ENCODE measurements at places on chromosomes 4 and X.

DNA sequence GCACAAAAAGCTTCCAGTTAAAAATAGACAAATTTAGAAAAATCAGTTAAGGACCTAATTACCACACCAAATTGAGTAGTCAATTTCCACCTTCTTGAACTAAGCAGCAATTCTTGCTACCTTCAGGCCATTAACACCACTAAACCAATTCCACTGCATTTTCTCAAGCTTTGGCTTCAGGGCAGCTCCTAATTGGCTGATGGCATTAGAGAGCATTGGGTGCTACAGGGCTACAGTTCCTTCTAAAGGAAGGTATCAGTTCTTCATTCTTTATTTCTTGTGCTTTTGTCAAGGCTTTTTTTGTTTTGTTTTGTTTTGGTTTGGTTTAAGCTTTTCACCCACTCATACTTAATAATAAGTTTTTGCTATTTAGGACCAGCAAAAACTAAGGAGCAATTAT lies 90.2 kb upstream of the FAM241A start:
- no peak for DNase-seq

GRCh38 chrX:71541210-71542022 lies 8.5 kb downstream of the OGT start:
- peak; percentile 77 for DNase-seq

- DNase-seq: no peak
These were observed 71.4 kb upstream of the DCAF12L2 start for GRCh38 chrX:126237524-126237923.

DNA sequence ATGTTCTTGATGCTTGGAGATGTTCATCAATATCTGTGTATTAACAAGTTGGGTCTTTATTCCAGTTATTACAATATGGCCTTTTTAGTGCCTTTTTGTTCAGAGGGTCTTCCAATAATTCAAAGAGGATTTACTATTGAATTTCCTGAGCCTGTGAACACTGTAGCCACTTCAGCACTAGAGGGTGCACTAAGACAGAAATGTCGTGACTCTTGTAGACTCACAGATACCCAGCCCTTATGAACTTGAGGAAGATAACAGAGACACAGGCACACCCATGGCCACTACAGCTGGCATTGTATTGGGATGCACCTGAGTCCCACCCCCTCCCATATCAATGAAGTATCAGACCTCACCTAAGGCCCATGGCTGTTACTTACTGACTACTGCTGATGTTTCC lies 54.4 kb upstream of the ACTRT1 start:
- DNase-seq: no peak

GRCh38 chr4:48203819-48204218 lies 65.8 kb downstream of the TEC start:
- DNase-seq: no peak

GRCh38 chr4:100149190-100149589 lies 41.1 kb downstream of the DDIT4L start:
- no peak for DNase-seq

DNA sequence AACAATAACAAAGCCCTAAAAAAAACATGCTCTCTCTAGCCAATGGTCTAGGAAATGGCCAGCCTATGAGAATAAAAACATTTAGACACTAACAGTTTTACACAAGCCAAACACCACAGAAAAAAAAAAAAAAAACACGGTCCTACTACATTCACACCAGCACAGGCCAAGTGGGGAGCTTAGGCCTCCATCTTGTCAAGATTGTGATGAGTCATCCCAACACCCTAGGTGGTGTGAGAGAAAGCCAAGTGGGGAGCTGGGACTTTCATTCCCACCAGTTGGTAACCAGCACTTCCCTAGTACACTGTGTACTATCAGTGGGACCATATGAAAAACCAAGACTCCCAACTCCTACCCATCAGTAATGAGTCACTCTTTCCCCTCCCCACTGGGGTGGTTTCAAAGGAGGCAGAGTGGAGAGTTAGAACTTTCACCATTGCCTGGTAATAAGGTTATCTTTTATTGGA lies 95.6 kb downstream of the ADAMTS3 start:
- DNase-seq: no peak

- no peak for DNase-seq
These were observed 38.7 kb downstream of the NLGN3 start for GRCh38 chrX:71183341-71183740.

DNA sequence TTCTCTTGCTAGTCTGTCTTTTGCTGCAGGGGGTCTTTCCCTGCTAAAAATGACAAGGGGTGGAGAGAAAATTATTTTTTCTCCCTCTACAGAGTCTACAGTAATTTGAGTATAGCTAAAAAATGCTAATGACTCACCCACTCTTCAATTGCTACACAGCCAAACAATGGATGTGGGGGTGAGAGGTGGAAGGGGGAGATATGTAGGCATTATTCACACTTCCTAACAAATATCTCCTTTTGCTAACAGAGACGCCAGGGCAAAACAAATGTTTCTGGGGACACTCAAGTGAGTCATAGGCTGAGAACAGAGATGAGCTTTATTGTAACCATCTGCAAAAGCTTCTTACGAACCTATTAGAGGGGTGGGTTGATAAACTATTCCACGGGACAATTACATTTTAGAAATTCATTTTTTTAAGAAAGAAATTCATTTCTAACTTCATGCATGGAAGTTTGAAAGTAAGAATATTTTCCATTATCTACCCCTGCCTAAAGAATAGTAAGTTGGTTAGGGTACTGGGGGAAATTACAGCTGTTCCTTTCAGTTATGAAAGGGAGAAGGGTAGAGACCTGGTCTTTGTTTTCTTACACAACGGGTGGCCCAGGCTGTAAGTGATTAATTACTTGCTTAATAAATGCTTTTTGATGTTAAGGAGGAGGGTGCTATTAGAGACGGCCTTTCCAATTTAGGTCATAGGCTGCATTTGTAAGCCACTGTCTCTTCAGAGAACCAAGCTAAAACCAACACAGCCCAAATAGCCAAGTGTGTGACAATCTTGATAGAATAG lies 12.8 kb downstream of the SCD5 start:
- peak; percentile 90 for DNase-seq

DNA sequence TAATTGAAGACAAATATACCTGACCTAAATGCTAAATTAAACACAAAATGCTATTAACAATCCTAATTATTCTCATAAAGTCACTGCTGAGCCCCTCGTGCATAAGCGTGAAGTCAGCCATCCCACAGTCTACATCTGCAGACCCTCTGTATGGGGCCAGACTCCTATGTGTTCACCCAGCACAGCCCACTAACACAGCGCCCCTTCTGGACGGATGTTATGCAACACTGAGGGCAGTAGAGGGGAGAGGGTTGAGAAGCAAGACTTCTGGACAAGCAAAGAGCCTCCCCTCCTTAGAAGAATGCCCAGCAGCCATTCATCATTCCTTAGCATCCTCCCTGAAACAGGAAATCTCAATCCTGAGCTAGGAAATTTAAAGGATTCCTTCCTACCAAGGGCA lies 7.9 kb downstream of the TRPC3 start:
- no peak for DNase-seq

DNA sequence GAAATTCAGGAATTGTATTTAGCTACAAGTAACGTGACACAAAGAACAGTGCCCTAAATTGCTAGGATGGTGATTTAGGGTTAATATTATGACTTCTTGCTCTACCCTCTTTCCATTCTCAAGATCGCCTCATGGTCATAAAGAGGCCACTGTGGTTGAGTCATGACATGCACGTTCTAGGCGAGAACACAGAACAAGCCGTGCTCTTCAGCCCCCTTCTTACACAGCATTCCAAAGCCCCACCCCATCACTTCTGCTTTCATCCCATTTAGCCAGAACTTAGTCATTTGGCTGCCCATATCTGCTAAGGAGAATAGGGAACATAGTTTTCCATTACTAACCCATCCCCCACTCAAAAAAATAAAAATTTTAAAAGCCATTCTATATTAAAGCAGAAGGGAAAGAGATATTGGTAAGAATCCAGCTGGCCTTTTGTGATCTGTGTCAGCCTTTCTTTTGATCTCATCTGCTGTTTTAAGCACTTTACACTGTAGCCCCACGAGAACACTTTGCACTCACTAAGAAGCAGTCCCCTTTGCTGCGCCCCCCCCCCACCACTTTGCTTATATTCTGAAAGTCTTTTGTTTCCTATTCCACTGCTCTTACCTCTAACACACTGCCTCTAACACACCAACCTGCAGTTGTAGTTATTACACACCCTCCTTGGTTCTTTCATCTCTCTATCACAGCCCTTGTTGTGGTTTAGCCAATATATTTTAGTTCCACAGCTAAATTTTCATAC lies 28.4 kb downstream of the NPNT start:
- DNase-seq: no peak

DNA sequence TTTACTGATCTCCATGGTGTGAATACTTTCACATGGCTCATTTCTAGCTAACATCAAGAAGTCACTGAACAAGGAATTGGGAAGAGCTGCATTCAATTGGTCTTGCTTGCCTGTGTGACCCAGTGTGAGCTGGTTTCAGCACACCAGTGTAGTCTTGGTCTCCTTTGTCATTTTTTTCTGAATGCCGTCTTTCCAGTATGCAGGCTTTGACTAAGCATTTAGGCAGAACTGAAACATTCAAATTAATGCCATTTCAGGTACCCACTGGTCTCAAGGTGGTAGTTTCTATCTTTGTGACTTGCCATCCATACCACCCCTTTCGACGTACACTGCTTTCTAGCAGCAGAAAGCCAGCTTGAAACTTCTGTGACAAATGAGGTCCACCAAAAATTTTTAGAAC lies 550.5 kb upstream of the BOD1L1 start:
- DNase-seq: no peak

GRCh38 chr4:54268151-54268550 lies 39.1 kb downstream of the PDGFRA start:
- peak; percentile 59 for DNase-seq

DNA sequence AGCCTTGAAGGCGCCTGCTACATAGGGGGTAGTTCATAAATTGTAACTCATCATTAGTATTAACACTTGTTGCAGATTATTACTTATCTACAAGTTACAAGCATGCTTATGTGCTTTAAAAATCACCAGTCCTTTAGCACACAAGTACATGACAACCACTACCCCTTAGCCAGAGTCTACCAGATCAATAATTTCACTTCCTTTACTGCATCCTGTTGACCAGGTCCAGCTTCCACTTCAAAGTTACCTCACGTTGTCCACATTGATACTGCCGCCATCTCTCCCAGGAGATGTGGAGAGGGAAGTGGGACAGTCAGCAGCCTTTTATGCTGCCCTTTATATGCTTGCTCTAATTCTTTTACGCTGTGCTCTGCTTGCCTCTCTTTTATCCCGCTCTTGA lies 231.3 kb upstream of the CXXC4 start:
- no peak for DNase-seq

DNA sequence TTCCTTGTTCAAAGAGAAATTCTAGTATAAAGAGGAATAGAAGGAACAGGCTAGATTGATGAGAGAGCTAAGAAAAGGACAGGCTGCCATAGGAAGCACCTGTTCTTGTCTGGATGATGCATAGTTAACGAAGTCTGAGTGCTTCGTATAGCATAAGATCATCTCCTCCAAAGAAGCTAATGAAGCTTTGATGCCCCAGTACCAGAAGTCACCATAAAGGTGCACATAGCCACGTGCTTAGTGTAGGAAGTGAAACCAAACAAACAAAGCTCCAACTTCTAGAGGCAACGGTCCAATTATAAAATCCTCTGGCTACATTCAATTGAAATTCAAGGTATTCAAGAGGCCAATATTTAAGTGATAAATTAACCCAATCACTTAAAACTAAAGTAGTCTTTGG lies 31.0 kb downstream of the AFAP1 start:
- DNase-seq: no peak

DNA sequence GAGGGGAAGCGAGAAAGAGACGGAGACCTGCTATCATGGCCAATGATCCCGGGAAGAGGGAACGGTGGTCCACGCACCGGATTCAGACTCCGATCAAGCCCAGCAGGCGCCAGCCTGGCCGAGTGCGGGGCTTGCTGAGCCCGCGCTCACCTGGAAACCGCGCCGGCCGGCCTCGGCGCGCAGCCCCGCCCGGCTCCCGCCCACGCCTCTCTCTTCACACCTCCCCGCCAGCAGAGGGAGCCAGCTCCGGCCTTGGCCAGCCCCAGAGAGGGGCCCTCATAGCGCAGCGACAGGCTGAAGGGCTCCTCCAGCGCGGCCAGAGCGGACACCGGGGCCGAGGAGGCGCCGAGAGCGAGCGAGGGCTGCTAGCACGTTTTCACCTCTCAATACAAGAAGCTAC lies 36.8 kb upstream of the SPANXN2 start:
- no peak for DNase-seq
